Mesenteric fat pad (tissue), 1 donor: ENCODE measurements at places on chromosomes 1 and 21.

DNA sequence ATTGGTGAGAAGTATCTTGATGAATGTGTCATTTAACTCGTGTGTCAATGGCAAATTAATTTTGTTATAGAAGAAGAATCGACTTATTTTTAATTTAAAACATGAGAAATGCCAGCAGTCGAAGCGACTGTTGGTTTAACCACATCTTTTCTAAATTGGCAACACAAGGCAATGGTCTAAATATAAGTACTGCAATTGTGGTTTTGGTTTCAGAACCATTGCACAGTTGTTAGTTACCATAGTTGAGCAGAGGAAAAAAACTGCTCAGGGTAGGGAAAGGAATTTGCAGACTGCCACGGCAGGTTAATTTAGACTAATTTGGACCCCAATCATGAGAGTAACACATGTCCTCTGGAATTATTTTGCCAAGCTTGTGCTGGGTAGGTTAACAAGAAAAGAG is 185.6 kb upstream of the RUNX1 start:
- DNase-seq: no peak

DNA sequence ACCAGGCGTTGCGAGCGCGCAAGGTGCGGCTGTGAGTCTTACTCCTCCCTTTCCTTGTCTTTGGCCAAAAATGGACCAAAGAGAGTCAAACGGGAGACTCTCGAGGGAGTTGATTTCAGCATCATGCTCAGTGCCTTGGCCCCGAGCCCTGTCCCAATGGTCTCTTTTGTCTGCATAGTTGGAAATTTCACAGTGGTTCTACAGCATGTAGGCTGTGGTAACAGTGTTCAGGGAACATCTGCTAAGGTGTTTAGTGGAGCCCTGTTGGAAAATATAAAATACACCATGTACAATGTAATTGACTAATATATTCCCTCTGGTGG is 2.7 kb downstream of the CACNA1E start:
- DNase-seq: no peak

DNA sequence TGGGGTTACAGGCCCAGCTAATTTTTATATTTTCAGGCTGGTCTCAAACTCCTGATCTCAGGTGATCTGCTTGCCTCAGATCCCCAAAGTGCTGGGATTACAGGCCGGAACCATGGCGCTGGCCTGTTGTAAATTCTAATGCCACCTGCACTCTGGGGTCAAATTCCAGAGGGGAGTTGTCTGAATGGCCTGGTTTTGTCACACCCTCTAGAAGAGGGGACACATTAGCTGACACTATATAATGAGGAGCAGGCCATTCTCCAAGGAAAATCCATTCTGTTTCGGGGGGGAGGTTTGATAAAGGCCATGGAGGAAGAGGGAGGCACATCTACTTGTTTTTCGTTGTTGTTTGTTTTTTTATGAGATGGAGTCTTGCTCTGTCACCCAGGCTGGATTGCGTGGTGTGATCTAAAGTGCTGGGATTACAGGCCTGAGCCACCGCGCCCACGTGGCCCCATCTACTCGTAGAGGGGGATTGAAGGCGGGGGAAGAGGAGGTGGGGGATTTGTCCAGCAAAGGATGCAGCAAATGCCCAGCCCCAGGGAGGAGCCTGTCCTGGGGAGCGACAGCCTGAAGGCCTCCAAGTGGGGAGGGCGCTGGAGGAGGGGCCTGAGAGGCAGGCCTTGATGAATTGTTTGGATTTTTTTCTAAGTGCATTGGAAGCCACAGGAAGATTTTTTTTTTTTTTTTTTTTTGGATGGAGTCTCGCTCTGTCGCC is 78.4 kb upstream of the SLC45A1 start:
- no peak for DNase-seq

DNA sequence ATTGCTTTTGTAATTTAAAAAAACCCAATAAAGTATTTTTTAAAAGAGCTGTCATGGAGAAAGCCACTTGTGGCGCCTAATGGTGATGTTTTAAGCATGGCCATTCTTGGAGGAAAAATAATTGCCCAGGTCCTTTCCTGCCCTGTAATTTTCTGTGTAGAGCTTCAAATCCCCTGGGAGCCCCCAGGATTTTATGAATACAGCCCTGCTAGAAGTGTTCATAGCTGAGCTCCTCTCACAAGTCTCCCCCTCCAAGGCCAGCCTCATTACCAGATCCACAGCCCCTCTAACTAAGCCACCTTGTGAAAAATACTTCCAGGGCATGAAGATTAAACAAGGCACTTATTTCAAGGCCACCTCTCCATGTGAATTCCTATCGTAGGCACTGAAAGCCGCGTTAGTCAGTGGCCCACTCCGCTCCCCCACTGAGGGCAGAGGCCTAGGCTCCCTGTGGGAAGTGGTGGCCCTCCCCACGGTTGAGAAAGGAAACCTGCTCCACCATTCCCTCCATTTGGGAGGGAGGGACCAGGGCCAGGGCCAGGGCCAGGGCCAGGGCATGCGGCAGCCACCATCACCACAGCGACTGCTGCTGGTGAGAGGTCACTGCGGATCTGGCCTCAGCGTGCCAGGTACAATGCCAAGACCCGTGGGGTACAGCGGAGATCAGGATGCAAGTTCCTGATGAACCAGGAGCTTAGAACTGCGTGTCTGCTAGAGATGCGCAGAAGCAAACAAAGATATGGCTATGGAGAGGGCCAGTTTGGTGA is 83.1 kb downstream of the KCNN3 start:
- DNase-seq: no peak

- DNase-seq: no peak
Measured at GRCh38 chr1:192476802-192477298, 98.7 kb upstream of the RGS1 start.

DNA sequence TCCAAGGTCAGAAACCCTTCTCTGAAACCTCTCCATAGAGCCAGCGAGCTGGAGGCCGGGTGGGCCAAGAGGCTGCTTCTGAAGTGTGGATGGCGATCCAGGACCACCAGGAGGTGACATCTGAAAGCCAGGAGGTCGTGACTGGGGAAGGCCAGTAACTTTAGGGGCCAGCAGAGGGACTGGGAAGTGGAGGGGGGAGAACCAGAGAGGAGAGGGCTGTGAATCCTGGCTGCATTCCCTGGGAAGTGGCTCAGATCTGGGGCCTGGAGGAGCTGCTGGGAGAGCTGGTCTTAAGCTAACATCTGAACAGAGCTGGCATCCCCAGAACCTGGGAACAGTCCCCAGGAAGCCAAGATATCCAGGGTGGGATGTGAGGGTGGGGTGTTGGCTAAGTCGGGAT is 11.3 kb upstream of the EPHA8 start:
- no peak for DNase-seq

DNA sequence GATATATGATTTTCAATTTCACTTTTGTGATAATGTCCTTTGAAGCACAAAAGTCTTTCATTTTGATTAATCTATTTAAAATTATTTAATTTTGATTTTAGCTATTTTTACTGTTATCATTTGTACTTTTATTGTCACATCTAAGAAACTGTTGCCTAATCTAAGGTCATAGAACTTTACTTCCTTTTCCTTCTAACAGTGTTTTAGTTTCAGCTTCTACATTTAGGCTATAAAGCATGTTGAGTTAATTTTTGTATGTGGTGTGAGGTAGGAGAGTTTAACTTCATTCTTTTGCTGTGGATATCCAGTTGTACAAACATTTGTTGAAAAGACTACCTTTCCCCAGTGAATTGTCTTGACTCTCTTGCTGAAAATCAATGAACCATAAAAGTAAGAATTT is 204.5 kb downstream of the TM2D1 start:
- no peak for DNase-seq

- DNase-seq: no peak
Measured at GRCh38 chr1:19033926-19034680, 77.6 kb upstream of the IFFO2 start.

DNA sequence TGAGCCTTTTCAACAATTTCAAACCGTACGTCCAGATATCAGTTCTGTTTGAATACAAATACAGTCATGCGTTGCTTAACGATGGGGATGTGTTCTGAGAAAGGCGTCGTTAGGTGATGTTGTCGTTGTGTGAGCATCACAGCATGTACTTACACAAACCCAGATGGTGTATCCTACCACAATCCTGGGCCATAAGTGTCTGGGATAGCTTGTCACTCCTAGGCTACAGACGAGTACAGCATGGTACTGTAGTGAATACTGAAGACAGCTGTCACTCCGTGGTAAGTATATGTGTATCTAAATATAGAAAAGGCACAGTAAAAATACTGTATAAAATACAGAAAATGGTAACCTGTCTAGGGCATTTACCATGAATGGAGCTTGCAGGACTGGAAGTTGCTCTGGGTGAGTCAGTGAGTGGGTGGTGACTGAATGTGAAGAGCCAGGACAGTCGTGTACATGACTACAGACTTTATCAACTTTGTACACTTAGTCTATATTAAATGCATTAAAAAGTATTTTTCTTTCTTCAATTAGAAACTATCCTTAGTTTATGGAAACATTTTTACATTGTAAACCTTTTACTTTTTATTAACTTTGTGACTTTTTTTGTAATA is 10.5 kb upstream of the OR2W3 start:
- DNase-seq: no peak

DNA sequence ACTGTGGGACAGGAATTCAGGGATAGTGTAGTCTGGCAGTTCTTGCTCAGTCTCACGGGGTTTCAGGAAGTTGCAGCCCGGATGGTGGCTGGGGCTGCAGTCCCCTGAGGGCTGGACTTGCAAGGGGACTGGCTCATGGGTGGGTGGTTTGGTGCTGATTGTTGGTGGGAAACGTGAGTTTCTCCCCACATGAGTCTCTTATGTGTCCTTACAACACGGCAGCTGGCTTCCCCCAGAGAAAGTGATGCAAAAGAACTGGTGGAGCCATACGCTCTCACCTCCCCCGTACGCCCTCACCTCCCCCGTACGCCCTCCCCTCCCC is 64.9 kb downstream of the EVA1C start:
- peak; percentile 12 for DNase-seq

DNA sequence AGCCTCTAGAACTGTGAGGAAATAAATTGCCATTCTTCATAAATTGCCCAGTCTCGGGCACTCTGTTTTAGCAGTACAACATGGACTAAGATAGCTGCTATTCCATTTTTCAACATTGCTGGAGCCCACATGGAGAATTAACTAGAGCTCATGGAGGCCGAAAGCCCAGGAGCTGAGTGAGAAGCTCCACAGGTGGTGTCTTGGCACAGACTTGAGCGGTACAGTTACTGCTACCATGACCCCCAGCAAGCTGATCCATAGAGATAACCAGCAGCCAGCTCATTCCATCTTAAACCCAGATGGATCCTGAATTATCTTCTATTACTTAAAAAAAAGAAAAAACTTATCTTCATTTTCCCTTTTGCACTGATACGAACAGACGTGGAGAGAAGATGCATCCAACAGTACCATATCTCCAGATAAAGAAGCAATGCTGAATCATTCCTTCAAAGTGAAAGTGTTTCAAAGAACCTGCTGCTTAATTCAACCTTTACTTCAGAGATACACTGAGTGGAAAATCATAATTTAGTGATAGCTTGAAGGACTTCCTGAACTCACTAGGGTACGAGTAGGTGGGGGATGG is 115.1 kb downstream of the SETD4 start:
- DNase-seq: no peak
